ENCODE measurements at places on chromosomes 3 and 15. TPM values are rescaled to one million over a fixed set of nuclear protein-coding genes. Genes with fewer than 3 reads are reported as not detected.

DNA sequence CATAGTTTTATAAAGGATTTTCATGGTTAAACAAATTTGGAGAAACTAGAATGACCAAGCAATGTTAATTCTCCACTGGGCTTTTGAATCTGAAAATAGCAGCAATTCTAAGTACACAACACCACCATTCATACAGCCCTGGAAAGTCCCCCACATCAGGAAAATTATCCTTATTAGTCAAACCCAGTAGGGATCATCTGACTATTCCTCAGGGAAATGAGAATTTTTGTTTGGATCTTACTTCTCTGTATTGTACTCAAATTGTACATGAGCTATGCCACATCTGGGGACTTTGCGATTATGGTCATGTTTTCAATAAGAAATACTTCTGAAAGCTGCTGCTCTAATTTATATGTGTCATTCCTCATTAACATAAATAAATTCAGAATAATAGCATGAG, 46.0 kb downstream of the RARB start:
- no peak for DNase-seq

DNA sequence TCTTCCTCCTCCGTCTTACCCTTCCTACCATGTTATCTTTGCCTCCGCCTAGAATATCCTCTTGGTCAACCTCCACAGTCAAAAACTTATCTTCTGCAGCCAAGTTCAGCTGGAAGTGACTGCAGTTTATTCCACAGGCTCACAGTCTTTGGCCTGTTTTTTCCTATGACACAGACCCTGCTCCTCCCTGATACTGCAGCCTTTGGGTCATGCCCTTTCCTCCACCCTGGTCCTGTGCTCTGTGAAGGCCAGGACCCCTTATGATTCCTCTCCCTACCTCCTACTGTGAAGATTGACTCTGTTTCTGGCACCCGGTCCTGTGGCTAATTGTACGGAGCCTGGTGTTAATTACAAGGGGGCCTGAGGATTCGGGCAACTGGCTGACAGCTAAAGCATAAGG, 49.3 kb upstream of the SCN5A start:
- no peak for DNase-seq

DNA sequence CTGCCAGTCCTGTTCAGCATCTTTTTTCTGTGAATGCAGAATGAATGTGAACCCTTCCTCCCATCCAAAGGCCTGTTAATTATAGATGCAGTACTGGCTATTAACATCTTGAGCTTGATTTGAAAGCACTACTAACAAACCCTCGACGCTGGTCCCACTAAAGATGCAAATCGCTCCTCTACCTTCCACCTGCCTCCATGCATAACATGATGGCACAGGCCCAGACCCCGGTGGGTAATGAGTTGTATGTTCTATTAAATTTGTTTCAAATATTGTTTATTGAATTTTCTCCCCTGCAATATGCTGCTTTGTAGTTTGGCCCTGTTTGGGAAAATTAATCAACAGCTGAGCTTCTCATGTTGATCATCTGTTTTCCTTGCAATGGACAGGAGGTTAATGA, 69.3 kb downstream of the RAB11A start:
- DNase-seq: no peak

DNA sequence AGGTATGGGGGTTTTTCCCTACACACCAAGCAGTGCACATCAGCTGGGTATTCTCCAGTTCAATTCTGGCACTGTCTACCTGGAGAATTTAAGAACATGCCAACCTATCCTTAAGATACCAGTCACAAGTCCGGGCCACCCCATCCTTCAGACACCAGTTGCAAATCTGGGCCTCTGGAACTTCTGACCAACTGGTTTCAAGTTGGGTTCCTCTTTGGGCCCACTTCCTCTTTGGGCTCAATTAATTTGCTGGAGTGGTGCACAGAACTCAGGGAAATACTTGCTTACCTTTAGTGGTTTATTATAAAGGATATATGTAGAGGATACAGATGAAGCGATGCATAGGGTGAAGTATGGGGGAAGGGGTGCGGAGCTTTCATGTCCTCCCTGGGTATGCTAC, 25.3 kb downstream of the GLCE start:
- DNase-seq: no peak

DNA sequence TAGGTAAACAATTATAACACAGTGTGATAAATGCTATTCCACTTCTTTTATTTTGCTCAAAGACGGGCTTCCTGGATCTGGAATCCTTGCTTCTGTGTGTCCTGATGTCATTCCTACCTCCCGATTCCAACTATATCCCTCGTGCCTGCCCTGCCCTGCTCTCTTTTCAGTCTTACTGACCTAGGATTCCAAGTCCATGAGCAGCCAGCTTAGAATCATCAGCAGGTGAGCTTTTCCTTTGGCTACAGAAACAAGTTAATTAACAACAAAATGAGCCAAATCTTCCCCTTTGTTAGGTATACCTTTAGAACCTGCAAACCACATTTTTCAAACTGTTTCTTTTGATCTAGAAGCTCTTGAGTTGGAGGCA, 21.9 kb upstream of the KPNA1 start:
- DNase-seq: no peak

DNA sequence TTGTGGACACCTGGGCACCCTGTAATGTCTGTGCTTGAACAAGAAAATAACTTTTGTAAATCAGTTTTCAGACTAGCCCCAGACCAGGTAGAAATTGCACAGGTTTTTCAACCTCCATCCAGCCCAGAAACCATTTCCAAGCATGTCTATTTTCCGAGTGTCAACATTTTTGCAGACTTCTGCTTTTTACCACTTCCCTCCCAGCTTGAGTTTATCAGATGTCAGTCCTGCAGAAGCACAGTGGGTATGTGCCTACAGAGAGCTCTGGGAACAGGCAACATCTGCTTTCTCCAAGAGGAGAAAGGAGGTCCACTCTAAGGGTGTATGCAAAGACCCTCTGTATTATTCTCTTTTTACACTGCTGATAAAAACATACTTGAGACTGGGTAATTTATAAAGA, 83.9 kb downstream of the LRRK1 start:
- no peak for DNase-seq

CSTA gene
- 48.2 TPM for total RNA-seq

GRCh38 chr3:49912881-49913281, 9.2 kb upstream of the MST1R start:
- no peak for DNase-seq

DNA sequence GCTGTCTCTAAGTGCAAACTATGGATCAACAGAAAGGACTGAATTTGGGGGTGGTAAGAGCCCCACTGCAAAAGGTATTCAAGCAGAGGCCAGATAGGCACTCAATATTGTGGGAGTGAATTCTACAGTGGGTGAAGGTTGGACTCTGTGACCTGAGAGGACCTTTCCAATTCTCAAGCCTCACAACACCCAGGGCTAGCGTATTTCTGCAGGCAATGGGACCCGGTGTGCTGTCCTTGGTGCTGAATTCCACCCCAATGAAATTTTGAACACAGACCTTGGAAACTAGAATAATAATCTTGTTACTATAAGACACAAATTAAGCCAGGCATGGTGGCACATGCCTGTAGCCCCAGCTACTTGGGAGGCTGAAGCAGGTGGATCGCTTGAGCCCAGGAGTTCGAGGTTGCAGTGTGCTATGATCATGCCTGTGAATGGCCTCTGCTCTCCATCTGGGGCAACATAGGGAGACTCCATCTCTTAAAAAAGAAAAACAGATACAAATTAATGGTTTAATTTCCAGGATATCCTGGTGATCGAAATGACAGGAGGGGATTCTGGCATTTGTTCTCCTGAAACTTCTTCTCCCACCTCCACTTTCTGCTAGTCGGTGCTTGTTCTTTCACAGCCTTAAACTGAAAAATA, 135.4 kb downstream of the RAB11A start:
- peak; percentile 56 for DNase-seq

- DNase-seq: no peak
Measured at GRCh38 chr3:128343287-128344051, 123.2 kb downstream of the DNAJB8 start.

CADM2 gene
- total RNA-seq: 0.66 TPM

- peak; percentile 17 for DNase-seq
Measured at GRCh38 chr15:41971089-41971894, 1.1 kb downstream of the EHD4 start.

DNA sequence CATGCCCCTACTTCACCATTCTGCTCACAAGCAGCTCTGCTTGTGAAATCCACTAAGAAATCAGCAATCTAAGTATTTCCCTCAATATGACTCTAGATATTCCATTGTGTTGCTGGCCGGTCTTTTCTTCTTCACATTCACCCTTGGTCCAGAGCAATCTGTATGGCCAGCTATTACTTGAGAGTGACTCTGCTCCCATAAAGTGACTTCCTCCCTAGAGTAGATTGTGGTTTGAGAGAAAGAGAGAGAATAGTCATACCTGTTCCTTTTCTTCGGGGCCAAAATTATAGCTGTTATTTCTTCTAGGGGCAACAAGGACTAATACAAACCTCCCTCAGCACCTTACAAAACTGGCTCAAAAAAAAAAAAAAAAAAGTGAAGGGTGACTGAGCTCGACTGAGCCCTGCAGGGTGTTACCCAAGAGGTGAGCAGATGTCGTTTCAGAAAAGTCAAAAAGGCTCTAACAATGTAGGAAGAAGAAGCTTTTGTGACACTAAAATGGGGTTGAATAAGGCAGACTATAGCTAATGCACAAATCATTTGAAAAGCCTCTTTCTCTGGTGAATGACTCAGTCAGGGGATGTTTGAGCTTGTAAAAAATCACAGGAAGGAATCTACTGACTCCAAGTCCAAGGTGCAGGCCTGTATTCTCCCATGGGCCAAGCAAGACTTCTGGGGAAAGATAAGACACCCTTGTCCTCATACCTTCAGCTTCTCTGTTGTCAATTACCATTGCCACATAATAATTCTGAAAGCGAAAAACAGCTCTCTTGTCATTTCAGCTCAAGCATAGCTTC, 161.0 kb upstream of the SLC24A5 start:
- DNase-seq: no peak

GOLGA8R gene
- total RNA-seq: 0.80 TPM

DNA sequence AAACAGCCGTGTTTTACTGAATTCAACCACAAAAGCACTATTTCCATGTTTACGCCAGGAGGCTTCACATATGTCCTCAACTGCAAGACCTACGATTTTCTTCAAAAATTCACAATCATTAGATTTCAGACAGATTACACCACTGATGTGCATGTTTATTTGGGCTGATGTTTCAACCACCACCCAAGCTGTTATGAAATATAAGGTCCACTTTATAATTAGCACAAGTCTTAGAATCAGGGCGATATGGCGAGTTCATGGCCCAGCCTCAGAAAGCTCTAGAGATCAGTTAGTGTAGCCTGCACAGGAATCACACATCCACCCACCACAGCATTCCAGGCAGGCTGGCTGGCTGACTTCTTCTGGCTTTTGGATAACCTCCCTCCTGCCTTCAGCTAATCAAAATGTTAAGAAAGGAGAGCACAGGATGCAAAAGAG, 15.4 kb downstream of the SH3BP5 start:
- no peak for DNase-seq

DNA sequence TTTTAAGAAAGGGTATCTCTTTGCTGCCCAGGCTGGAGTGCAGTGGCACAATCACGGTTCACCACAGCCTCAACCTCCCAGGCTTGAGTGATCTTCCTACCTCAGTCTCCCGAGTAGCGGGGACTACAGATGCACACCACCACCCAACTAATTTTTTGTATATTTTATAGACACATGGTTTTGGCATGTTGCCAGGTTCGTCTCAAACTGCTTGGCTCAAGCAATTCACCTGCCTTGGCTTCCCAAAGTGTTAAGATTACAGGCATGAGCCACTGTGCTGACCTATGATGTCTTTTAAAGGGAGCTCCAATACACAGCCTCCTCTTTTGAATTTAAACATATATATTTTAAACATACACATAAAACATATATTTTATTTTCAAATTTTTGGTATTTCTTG, 60.9 kb downstream of the SLC9C1 start:
- no peak for DNase-seq

FEZF2 gene
- 2.9 TPM for total RNA-seq

DNA sequence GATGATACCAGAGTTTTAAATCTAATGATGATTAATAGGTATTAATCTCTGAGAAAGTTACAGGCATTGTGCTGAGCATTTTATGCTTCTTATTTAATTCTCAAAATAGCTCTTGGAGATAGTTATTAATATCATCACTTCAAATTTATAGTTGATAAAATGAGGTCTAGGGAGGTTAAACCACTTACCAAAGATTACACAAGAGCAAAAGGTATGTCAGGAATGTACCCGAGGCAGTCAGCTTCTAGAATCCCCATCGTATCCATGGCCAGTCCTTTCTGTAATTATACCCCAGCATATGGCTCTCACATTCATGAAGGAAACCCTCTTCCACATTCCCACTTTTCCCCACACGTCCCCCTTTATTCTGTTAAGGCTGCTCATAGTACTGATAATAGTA, 421.3 kb downstream of the PYDC2 start:
- no peak for DNase-seq

GRCh38 chr15:55267401-55268175, 22.0 kb downstream of the RAB27A start:
- peak; percentile 69 for DNase-seq

DNA sequence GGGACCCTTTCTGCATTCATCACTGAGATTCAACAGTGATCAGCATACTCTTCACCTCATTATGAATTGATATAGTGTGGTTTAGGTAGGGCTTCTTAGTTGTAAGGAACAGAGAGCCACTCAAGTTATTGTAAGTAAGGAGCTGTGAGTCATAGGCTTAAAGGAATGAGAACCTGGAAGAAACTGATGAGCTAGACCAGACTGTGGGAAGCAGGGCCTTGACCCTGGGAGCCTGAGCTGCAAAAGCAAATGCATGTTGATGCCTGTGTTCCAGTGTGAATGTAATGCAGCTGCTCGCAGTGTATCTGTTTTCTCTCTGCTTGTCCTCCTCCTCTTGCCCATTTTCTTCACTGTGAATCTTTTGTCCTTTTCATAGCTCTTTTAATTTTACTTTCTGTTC, 13.6 kb downstream of the ZKSCAN7 start:
- no peak for DNase-seq

- DNase-seq: no peak
Measured at GRCh38 chr3:138349926-138350665, 1.7 kb downstream of the MRAS start.

EPB42 gene
- 2.8 TPM for total RNA-seq

- no peak for DNase-seq
Measured at GRCh38 chr3:37136067-37136466, 38.3 kb downstream of the LRRFIP2 start.

DNA sequence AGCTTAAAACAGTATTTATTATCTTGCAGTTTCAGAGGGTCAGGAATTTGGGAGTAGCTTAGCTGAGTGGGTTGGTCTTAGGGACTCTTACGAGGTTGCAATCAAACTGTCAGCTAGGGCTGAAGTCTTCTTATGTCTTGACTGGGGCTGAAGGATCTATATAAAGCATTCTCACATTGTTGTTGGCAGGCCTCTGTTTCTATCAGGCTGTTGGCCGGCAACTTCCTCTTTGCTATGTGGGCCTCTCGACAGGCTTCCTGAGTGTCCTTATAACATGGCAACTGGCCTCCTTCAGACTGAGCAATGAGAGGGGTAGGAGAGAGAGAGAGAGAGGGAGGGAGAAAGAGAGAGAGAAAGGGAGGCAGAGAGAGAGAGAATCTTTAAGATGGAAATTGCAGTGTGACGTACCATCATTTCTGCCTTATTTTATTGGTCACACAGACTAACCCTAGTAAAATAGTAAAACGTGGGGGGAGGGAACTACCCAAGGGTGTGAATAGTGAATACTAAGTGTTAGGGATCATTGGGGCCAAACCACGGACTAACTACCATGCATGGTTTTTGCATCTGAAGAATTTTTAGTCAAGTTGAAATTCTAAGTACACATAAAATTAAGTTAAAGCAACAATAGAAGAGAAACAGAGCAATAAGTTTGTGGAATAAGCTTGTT, 16.1 kb downstream of the FGF7 start:
- DNase-seq: no peak

CCR9 gene
- 214 TPM for total RNA-seq
